Mammary epithelial cell (primary cell): ENCODE measurements at places on chromosomes 1 and 21.

- no peak for DNase-seq
Measured at GRCh38 chr1:6392809-6393399, 663 bp downstream of the ACOT7 start.

DNA sequence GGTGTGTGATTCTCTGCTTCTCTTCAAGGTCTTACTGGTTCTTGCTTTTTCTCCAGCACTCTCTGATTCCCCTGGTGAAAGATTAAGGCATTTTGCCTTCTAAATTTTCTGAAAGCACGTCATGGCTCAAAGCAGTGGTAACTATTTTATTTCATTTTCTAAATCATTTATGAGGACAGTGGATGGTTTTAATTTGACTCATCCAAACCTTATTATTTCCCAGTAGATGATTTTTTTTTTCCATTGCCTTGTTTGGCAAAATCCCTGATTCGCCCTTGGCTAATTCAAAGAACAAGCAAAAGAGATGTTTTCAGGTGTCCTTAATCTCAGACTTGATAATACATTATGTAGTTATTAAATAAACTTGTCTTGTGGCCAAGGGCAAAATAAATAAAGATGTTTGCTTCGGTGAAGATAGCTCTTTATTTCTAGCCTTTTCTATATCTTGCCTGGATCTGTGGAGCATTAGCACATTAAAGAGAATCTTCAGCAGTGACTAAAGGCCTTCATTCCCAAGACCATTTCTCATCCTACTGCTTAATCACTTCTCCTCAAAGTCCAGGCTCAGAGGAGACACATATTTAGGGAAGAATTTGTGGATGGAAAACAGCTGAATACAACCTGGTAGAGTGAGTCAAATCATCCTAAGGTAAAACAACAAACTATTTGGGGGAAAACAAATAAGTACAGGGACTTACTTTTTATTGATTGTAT, 359.8 kb downstream of the DUSP10 start:
- no peak for DNase-seq

- no peak for DNase-seq
Measured at GRCh38 chr1:154720328-154721297, 112.6 kb upstream of the ADAR start.

DNA sequence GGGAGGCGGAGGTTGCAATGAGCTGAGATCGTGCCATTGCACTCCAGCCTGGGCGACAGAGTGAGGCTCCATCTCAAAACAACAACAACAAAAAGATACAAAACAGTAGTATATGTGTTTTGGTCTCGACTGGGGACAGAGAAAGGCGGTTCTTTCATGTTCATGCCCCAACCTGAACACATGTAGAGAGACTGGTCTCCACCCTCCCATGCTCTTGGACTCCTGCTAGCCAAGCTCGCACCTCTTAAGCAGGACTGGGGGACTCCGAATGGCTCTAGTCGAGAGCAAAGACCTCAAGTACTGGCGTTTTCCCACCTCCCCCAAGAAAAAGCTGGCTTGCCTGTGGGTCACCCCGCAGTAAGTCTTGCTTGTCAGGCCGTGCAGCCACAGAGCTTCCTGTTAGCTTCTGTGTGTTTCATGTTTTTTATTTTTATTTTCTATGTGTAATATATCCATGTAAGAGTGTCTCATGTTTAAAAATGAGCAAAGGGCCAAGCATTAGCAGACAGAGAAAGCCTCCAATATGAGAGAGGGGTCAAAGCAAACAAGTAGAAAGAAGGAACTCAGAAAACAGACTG, 91.6 kb downstream of the SCCPDH start:
- DNase-seq, result no peak

- peak; percentile 46 for DNase-seq
Measured at GRCh38 chr1:110495926-110496600, 22.9 kb downstream of the KCNA10 start.

- no peak for DNase-seq
Measured at GRCh38 chr1:83583351-83584014, 415.4 kb downstream of the TTLL7 start.

GRCh38 chr1:151809985-151810556, 4.9 kb upstream of the LINGO4 start:
- no peak for DNase-seq

- no peak for DNase-seq
Measured at GRCh38 chr1:208644401-208645160, 400.4 kb upstream of the PLXNA2 start.

DNA sequence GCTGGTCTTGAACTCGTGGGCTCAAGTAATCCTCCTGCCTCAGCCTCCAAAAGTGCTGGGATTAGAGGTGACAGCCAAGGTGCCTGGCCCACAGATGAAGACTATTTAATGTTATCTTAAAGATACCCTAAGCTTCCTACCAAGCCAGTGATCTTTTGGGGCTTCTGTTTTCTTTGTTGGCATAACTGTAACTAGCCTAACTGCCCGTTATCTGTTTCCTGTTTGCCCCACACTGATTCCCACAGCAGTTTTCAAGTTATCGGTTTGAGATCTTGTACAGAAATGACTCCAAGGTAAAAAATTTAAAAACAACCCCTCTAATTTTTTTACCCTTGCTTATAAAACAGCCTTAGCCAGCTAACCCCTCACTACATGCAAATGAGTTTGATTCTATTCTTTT, 12.4 kb downstream of the SELL start:
- DNase-seq, result no peak

- DNase-seq, result no peak
Measured at GRCh38 chr1:241767737-241768136, 80.3 kb upstream of the EXO1 start.

DNA sequence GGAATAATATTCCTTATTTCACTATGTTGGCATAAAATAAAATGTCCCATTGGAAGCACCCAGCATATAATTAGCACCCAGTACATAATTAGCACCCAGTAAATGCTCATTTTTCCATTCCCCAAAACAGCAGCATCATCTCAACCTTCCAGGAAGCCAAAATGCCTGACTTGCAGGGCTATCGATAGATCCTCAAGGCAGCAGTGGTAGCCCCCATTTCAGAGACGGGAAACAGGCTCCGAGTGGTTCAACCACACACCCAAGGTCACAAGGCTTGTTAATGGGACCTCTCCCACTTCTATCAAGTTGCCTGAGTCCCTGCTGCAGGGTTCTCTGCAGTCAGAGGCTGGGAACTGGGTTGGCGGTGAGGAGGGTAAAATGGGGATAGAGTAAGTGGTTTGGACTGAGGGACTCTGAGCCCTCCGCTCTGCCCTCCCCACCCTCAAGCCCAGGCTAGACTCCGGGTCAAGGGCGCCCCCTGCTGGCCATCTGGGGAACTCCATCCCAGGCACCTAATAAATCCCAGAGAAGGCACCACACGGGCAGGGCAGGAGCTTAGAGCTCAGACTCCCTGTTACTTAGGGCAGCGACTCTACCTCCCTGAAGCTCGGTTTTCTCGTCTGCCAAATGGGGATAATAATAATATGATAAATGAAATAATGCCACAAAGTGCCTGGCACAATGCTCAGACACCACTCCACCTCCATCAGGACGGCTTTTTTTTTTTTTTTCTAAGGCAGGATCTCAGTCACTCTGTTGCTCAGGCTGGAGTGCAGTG, 21.9 kb upstream of the LAPTM5 start:
- peak; percentile 65 for DNase-seq

GRCh38 chr1:171969813-171970212, 128.5 kb downstream of the DNM3 start:
- no peak for DNase-seq

DNA sequence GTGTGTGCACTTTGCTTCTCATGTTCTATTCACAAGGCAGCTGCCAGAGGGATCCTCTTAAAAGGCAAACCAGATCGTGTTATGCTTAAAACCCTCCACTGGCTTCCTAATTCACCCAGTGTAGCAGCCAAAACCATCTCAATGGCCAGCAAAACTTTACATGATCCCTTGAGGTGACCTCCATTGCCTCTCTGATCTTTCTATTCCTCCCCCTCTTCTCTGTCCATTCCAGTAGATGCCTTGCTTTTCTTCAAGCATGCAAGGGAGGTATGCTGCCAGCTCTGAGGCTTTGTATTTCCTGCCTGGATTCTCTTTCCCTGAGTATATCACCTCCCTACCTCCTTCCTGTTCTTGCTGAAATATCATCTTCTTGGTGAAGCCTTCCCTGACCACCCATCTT, 93.2 kb upstream of the KCNK2 start:
- DNase-seq, result peak; percentile 5

- DNase-seq, result no peak
Measured at GRCh38 chr21:14841511-14842472, 223.0 kb downstream of the NRIP1 start.

GRCh38 chr21:25329227-25329825, 278.0 kb downstream of the MRPL39 start:
- no peak for DNase-seq

GRCh38 chr1:108154314-108154713, 45.8 kb downstream of the SLC25A24 start:
- DNase-seq, result peak; percentile 33

DNA sequence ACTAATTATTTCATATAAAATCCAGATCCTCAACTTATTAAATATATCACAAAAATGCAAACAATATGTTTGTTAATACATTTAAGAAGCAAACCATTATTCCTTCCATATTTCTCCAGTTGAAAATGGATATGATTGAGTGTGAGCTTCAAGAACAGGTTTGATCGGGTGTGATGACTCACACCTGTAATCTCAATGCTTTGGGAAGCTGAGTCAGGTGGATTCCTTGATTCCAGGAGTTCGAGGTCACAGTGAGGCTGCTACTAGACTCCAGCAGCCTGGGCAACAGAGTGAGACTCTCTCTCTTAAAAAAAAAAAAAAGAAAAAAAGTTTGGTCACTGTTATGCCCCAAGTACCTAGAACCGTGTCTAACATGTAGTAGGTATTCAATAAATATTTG, 42.9 kb upstream of the RRP15 start:
- DNase-seq, result peak; percentile 26

GRCh38 chr1:164191191-164191590, 367.8 kb upstream of the PBX1 start:
- no peak for DNase-seq

DNA sequence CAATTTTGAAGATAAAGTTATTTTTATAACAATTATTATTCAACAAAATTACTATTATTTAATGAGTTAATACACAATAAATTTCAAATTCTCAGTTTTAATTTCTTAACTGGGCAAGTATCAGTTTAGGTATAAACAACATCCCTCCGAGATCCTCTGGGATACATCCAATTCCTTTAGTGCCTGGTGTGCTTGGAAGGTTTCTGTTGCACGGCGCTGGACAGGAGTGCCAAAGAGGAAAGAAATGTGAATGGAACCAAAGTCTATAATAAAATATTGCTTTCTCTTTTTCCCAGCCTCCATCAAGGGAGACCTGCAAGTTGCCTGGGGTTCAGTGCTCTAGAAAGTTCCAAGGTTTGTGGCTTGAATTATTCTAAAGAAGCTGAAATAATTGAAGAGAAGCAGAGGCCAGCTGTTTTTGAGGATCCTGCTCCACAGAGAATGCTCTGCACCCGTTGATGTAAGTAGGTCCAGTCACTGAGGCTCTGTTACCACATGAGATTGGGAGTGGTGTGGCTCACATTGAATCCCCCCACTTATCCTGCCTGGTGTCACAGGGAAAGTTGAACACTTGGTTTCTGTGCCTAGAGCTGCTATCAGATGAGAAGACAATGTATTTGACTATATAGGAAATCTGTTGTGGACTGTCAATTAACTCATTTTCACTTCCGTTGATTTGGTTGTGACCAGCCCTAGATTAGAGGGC, 22.8 kb downstream of the DDR2 start:
- DNase-seq, result no peak

- DNase-seq, result no peak
Measured at GRCh38 chr1:222897527-222898190, 82.8 kb downstream of the DISP1 start.

GRCh38 chr1:83515578-83516154, 483.3 kb downstream of the TTLL7 start:
- no peak for DNase-seq
